Stimulated activated CD8-positive, alpha-beta memory T cell treated with anti-CD3 and anti-CD28 coated beads, Interleukin-7, amount 100 ng/mL, for 1 hour (primary cell): ENCODE measurements at places on chromosomes 5 and 9.

- DNase-seq, result no peak
Measured at GRCh38 chr5:16461026-16461425, 4.6 kb downstream of the ZNF622 start.

- no peak for DNase-seq
Measured at GRCh38 chr9:4865681-4866080, 72.9 kb downstream of the RCL1 start.

DNA sequence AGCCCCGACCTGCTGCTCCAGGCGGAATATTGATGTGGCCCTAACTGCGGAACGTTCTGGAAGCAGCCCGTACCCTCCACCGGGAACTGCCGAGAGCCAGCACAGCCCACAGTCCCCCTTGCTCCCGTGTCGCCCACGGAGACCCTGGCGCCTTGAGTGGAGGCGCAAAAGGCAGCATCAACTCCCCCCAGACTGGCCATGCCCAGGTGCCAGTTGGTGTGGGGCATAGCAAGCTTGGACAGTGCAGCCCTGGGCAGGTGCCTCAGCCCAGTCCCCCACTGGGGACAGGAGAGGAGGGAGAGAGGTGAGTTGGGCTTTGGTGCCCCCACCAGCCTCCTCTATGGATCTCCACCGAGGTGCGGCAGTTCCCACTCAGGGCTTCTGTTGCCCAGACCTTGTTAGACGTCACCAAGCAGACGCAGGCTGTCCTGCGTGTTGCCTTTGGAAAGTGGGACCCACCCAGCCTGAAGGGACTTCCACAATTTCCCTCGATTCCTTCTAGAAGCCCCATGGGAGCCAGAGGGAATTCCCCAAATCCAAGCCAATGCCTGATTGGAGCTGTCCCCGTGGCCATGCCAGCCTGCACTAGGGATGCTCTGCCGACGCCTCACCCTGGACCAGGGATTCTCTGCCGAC, 19.8 kb upstream of the NRARP start:
- DNase-seq, result no peak

DNA sequence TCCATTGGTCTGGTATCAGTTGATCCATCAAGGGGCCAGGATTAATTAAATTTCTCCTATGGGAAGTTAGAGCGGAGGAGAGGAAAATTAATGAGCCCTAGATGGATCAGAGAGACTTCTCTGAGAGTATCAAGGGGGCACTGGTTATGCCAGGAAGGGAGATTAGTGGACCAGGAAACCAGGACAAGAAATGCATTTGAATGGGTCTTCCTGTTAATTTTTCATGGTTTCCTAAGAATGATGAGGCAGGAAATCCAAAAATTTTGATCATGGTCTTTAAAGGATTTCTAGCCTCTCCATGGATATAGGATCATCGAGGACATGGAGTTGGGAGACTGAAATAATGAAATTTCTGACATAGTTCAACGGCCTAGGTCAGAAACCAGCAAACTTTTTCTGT, 30.8 kb downstream of the FOXI1 start:
- DNase-seq, result no peak

DNA sequence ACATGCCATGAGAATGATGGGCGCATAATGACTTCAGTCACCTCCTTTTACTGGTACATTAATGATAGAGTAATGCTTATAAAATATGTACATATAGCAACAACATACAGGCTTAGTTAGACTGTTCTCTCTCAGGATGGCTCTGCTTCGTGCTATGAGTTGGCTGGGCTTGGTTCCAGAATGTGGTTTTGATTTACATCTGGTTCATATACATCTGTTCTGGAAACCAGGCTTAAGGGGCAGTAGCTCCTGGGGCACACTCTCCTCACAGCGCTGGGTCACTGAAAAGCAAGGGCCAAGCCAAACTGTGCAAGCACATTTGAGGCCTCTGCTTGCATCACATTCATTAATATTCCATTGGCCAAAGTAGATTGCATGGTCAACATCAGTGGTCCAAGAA, 44.9 kb downstream of the PCSK1 start:
- DNase-seq, result no peak

- DNase-seq, result no peak
Measured at GRCh38 chr9:26247861-26248260, 569.6 kb upstream of the TUSC1 start.

- DNase-seq, result no peak
Measured at GRCh38 chr5:174457141-174457678, 267.2 kb upstream of the MSX2 start.

- no peak for DNase-seq
Measured at GRCh38 chr9:103731541-103731940, 362.6 kb upstream of the SMC2 start.

- no peak for DNase-seq
Measured at GRCh38 chr9:129441852-129442251, 179.0 kb downstream of the C9orf50 start.

DNA sequence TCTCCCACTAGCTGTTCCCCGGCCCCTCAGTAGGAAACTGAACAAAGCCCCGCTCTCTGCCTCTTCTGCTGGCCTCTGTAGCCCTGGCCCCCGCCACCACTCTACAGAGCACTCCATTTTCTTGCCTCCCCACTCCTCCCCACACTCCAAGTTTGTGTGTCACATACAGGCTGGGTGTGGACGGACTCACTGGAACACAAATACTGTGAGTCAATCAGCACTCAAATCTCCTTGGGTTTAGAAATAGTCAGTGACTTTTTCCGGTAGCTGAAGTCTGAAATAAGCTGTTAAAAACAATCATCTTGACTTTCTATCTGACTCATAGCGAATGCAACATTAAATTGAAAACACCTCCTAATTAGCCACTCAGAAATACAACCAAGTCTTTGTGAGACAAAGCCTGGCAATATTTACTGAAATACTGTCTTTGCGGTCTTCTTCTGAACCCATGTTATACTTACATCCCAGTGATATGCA, 122.5 kb downstream of the LHFPL2 start:
- DNase-seq, result no peak

DNA sequence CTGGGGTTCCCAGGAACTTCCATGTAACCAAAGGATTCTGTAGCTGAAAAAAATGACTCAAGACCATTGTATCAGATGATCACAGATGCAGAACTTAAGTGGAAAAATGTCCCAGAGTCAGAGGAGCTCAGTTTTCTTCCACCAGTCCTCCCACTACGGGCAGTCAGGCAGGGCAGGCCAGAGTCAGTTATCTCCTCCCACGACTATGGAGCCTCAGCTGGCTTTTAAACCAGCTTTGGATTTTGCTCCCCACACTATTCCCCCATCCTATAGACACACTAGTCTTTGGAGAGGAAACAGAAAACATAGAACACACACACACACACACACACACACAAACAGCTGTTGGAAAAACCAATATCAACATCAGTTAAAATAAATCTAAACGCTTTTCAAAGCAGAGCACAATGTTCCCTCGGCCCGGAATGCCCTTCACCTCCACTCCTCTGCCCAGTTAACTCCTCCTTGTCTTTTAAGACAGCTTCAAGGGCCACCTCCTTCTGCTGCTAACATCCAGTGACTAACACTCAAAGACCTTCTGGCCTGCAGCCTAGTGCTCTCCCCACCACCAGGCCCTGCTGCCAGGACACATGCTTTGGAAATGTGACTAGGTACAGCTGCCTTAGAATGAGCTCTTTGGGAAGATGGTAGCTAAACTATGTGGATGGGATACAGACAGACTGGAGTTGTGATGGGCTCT, 56.8 kb downstream of the NIPAL4 start:
- no peak for DNase-seq

DNA sequence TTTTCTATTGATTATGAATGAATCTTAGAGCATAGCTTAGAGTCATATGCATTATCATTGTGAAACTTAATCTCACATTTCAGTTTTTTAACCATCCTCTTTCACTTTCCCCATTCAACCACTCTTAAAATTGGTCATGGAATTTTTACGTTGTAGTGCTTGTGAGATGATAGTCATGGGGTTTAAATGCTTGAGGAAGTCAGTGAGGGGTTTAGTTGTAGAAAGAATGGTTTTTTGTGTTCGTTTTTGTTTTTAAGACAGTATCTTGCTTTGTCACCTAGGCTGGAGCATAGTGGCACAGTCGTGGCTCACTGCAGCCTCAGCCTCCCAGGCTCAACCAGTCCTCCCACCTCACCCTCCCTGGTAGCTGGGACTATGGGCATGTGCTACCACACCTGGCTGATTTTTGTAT, 19.6 kb downstream of the UGCG start:
- no peak for DNase-seq

GRCh38 chr9:34430843-34431437, 27.4 kb downstream of the FAM219A start:
- DNase-seq, result no peak

- DNase-seq, result no peak
Measured at GRCh38 chr5:13917061-13917460, 27.4 kb downstream of the DNAH5 start.
